Natural killer cell (primary cell): ENCODE measurements at places on chromosomes 6 and 20.
A peak's percentile ranks its signal among the peaks of the same experiment; 100 is the strongest.

DNA sequence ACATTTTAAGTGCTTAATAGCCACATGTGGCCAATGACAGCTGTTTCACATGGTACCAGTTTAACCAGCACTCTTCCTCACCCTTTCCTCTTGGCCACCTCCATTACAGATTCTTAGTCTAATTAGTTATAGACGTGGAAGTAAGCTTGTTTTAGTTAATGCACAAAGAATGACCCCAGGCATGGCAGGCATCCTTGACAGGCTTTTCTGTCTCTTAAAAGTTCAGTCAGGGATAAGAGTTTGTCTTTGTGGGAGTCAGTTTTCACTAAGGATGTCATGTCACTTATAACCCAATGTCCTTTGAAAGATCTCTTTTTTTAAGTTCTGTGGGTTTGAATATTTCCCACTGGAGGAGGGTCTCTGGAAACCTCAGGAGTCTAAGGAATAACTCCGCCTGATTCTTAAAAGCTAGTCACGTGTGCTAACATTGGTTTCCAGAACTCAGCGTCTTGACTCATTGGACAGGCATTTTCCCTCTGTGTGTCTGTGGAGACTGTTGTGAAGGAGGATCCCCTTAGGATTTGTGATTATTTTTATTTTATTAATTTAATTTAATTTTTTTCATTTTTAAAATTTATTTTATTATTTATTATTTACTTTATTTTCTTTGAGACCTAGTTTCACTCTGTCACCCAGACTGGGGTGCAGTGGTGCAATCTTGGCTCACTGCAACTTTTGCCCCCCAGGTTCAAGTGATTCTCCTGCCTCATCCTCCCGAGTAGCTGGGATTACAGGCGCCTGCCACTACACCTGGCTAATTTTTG is 171.4 kb downstream of the ZFAND3 start:
- H3K4me3 ChIP-seq: no peak overlapping the region
- H3K36me3 ChIP-seq: no peaks in the 10 kb centered on the region
- no peak overlapping the region for H3K27ac ChIP-seq

- DNase-seq: no peak
- no peaks in the 10 kb centered on the region for H3K4me1 ChIP-seq
- H3K4me3 ChIP-seq: no peak overlapping the region
- H3K27ac ChIP-seq: no peak overlapping the region
- H3K36me3 ChIP-seq: no peaks in the 10 kb centered on the region
Measured at GRCh38 chr6:85405175-85405852, 44.6 kb upstream of the NT5E start.

GRCh38 chr6:109922851-109923250 is 55.3 kb upstream of the GPR6 start:
- H3K4me1 ChIP-seq: no peaks in the 10 kb centered on the region
- H3K4me3 ChIP-seq: no peak overlapping the region
- no peak overlapping the region for H3K27ac ChIP-seq
- no peaks in the 10 kb centered on the region for H3K36me3 ChIP-seq
- no peaks in the 10 kb centered on the region for H3K27me3 ChIP-seq
- DNase-seq: no peak

DNA sequence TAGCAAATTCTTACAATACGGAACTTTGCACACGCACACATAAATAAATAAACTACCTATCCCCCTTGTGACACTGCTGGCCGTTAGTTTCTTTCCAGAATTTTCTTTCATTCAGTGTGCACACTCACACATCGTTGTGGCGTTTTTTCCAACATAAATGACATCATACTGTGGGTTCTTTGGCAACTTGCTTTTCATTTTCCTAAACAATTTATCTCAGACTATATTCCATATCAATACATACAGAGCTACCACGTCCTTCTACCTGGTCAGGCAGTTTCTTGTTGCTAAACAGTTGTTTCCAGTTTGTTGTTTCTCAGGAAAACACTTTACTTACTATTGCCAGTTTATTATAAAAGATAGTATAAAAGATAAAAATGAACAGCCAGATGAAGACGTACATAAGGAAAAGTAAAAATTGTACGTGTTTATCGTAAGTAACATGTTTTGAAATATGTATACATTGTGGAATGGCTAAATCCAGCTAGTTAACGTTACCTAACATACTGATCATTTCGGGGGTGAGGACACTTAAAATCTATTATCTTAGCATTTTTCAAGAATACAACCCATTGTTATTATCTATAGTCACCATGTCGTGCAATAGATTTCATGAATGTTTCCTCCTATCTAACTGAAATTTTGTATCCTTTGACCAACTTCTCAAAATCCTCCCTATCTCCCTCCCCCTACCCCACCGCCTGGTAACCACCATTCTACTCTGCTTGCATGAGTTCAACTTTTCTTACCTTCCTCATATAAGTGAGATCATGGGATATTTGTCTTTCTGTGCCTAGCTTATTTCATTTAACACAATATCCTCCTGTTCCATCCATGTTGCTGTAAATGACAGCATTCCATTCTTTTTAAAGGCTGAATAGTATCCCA is 1.2 kb upstream of the TP53RK start:
- peaks cover 9% of the 10 kb centered on the region for H3K36me3 ChIP-seq
- H3K4me1 ChIP-seq: peaks cover 23% of the 10 kb centered on the region
- no peak overlapping the region for H3K4me3 ChIP-seq
- no peaks in the 10 kb centered on the region for H3K27me3 ChIP-seq
- DNase-seq: no peak
- peak overlapping the region; percentile 82 for H3K27ac ChIP-seq

DNA sequence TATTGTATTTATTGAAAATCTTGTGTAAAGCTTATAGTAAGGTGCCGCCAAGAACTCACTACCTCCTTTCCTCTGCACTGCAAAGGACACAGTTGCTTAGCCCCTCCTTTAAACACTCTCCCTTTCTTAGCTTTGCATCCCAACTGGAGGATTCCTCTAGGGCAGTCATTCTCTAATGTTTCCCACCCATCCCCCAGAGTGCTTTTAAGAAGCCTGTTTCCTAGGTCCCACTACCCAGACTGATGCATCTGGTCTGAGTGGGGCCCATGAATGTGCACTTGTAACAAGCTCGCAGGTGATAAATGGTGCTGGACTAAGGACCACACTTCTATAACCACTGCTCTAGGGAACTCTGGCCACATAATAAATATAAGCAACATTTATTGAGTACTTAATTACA is 55.2 kb downstream of the B4GALT5 start:
- peaks cover 15% of the 10 kb centered on the region for H3K36me3 ChIP-seq
- H3K4me3 ChIP-seq: no peak overlapping the region
- no peak overlapping the region for H3K27ac ChIP-seq
- no peak for DNase-seq
- no peaks in the 10 kb centered on the region for H3K27me3 ChIP-seq

DNA sequence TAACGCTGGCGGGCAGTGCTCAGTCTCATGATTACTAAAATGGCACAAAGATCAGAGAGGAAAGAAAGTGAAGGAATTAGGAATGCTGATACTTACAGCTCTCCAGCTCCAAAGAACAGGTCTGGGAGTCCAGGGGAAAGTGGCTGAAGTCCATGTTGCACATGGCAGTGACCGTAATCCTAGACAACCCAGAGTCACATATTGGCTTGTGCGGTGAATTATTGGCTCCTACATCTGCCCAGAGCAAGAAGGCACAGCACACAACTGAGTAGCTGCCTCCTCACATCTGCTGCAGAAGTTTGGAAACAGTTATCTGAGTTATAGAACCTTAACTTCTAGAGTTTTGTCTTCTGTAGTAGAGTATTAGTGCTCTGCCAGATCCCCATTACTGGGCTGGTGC is 47.2 kb downstream of the GABRR2 start:
- no peaks in the 10 kb centered on the region for H3K36me3 ChIP-seq
- H3K27ac ChIP-seq: no peak overlapping the region
- no peaks in the 10 kb centered on the region for H3K4me1 ChIP-seq
- H3K27me3 ChIP-seq: no peaks in the 10 kb centered on the region

DNA sequence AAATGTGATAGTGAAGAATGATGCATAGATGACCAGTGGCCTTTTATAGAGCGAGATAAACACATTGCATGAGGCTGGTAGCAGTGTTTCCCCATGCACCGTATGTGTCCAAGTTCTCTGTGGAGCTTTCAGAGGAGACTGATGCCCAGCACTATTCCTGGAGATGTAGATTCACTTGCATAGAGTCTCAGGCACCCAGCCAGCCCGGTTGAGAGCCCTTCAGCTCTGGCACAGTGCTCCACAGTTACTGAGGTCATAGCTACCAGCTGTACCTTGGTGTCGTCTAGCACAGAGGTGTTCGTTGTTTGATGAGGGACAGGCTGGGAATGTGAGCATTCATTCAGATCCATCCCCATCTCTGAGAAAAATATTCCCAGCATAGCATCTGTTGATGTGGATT is 328.9 kb downstream of the FARS2 start:
- no peaks in the 10 kb centered on the region for H3K36me3 ChIP-seq
- H3K4me3 ChIP-seq: no peak overlapping the region
- H3K27ac ChIP-seq: no peak overlapping the region
- no peak for DNase-seq
- H3K27me3 ChIP-seq: no peaks in the 10 kb centered on the region

- no peaks in the 10 kb centered on the region for H3K27me3 ChIP-seq
- DNase-seq: no peak
- H3K4me1 ChIP-seq: peaks cover 5% of the 10 kb centered on the region
- peaks cover 3% of the 10 kb centered on the region for H3K36me3 ChIP-seq
- H3K4me3 ChIP-seq: no peak overlapping the region
Measured at GRCh38 chr6:157649311-157650260, 173.5 kb upstream of the SNX9 start.

DNA sequence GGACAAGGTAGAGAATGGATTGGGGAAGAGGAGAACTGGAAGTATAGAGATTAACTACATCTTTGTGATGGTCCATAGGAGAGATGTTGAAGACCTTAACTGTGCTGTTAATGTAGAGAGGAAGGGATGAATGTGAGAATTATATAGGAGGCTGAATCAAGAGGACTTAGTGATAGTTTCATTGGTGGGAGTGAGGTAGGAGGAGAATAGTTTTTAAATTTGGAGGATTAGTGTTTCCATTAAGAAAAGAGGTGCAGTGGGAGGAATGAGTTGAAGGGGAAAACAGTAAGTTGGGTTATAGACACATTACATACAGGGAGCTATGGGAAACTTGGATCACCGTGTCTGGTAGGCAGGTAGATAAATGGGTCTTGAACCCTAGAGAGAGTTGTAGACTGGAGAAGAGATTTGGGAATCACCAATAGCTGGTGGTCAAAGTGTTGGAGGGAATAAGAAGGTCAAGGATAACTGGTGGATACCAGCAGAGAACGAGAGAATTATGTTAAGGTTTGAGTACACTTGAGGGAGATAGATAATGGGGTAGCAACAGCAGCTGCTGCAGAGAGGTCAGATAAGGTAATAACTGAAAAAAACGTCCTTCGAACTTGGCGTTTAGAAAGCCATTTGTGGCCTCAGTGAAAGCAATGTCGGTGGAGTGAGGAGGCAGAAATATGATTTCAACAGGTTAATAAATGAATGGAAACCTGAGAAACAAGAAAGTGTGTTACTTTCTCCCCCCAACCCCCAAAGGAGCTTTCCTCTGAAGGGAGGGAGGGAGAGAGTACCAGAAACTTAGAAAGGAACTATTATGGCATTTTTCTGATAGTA is 3.1 kb downstream of the C6orf89 start:
- DNase-seq: no peak
- no peak overlapping the region for H3K27ac ChIP-seq
- H3K4me1 ChIP-seq: peaks cover 7% of the 10 kb centered on the region

- peak overlapping the region; percentile 5 for H3K27ac ChIP-seq
- peaks cover 2% of the 10 kb centered on the region for H3K27me3 ChIP-seq
- H3K4me3 ChIP-seq: no peak overlapping the region
Measured at GRCh38 chr6:72382602-72383529, 239.0 kb upstream of the KCNQ5 start.

- no peak for DNase-seq
- H3K4me1 ChIP-seq: no peaks in the 10 kb centered on the region
- no peaks in the 10 kb centered on the region for H3K27me3 ChIP-seq
- H3K36me3 ChIP-seq: no peaks in the 10 kb centered on the region
Measured at GRCh38 chr6:134830194-134830593, 119.7 kb downstream of the ALDH8A1 start.

DNA sequence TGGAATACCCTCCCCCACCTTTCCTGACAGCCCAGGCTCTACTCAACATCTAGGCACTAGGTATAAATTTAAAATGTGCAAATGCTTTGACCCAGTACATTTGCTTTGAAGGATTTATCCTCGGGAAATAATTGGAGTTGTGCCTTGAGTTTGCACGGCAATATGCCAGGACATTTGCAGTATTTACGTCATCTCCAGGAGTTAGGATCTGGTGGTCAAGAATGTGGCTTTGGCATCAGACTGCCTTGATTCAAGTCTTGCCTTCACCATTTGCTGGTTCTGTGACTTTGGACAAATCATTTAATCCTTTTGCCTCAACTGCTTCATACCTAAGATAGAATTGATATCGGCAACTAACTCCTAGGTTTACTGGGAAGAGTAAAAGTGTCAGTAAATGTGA is 169.6 kb downstream of the PLCB1 start:
- H3K27ac ChIP-seq: no peak overlapping the region
- no peaks in the 10 kb centered on the region for H3K27me3 ChIP-seq
- DNase-seq: no peak
- no peak overlapping the region for H3K4me3 ChIP-seq
- H3K4me1 ChIP-seq: peaks cover 7% of the 10 kb centered on the region

DNA sequence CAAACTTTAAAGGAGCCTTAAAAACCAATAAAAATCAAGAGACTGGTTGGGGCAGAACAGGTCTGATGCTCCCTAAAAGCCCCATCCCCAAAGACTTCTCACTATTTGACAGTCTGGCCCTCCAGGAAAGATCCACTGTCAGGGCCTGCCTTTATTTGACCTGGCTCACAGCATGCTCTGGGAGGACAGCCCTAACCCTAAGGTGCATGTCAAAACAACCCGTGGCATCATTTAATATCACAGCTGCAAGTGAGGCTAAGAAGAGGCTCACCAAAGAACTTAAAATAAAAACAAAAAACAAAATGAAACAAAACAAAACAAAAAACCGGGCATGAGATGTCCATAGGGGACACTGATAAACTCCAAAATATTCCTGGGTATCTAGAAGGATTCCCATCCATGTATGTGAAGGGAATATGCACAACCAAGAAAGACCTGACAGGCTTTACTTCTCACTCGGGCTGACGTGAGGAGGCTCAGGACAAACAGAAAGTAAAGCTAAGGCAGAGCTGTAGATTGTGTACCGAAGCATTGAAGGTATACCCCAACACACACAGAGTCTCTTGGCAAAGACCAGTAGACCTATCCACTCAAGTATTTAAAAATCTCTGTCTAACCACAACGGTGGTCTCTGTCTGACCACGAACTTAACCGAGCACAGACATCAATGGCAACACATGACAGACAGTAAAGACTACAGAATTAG is 57.3 kb downstream of the AHI1 start:
- peak overlapping the region; percentile 4 for H3K27ac ChIP-seq
- H3K36me3 ChIP-seq: no peaks in the 10 kb centered on the region
- H3K4me1 ChIP-seq: peaks cover 3% of the 10 kb centered on the region

- H3K4me3 ChIP-seq: no peak overlapping the region
- no peak overlapping the region for H3K27ac ChIP-seq
- DNase-seq: no peak
Measured at GRCh38 chr6:122202576-122203137, 196.8 kb upstream of the HSF2 start.
